ENCODE measurements at places on chromosomes 11 and 22.

DNA sequence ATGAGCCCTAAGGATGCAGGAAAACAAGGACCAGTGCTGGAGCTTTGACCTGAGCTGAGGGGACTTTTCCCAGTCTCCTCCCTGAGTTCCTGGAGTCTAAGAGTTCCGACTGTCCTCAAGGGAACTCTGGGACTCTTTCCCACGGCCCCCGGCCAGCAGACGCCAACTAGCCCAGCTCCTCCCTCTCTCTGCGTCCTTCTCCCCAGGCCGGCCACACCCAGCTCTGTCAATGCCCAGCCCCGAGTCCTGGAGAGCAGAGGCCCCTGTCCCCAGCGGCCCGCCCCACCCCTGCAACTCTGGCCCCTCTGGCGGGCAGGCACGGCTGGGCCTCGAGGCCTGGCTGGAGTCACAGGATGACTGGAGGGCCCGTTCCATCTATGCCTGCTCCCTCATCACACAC lies 29.8 kb downstream of the NECTIN1 start:
- no peak overlapping the region for H3K27ac ChIP-seq
- no peak for DNase-seq
- peaks cover 28% of the 10 kb centered on the region for H3K4me1 ChIP-seq

- H3K27me3 ChIP-seq: no peaks in the 10 kb centered on the region
- no peaks in the 10 kb centered on the region for H3K36me3 ChIP-seq
- DNase-seq: no peak
- no peak overlapping the region for H3K4me3 ChIP-seq
- no peak overlapping the region for H3K27ac ChIP-seq
These were observed 56.1 kb upstream of the PTPRJ start for GRCh38 chr11:47924184-47924691.

- H3K27ac ChIP-seq: no peak overlapping the region
- no peaks in the 10 kb centered on the region for H3K36me3 ChIP-seq
- peaks cover 2% of the 10 kb centered on the region for H3K27me3 ChIP-seq
- H3K4me1 ChIP-seq: peaks cover 8% of the 10 kb centered on the region
These were observed 2.4 kb downstream of the PIM3 start for GRCh38 chr22:49962751-49963646.

- no peak for DNase-seq
- H3K27me3 ChIP-seq: no peaks in the 10 kb centered on the region
- H3K4me3 ChIP-seq: no peak overlapping the region
- H3K36me3 ChIP-seq: no peaks in the 10 kb centered on the region
These were observed 281.0 kb upstream of the C11orf87 start for GRCh38 chr11:109140857-109141515.

GRCh38 chr11:9717719-9718118 lies 53.8 kb downstream of the SWAP70 start:
- H3K27me3 ChIP-seq: no peaks in the 10 kb centered on the region
- DNase-seq: no peak
- H3K36me3 ChIP-seq: peaks cover 13% of the 10 kb centered on the region
- H3K4me3 ChIP-seq: no peak overlapping the region
- H3K27ac ChIP-seq: peak overlapping the region; percentile 21

- DNase-seq: no peak
- no peaks in the 10 kb centered on the region for H3K4me1 ChIP-seq
- no peak overlapping the region for H3K4me3 ChIP-seq
- H3K27me3 ChIP-seq: no peaks in the 10 kb centered on the region
These were observed 64.2 kb downstream of the MICAL2 start for GRCh38 chr11:12174477-12175143.

GRCh38 chr11:4862447-4863236 lies 13.6 kb upstream of the OR51S1 start:
- H3K4me3 ChIP-seq: no peak overlapping the region
- no peak for DNase-seq
- peaks cover 12% of the 10 kb centered on the region for H3K27me3 ChIP-seq
- H3K36me3 ChIP-seq: no peaks in the 10 kb centered on the region
- H3K27ac ChIP-seq: no peak overlapping the region

DNA sequence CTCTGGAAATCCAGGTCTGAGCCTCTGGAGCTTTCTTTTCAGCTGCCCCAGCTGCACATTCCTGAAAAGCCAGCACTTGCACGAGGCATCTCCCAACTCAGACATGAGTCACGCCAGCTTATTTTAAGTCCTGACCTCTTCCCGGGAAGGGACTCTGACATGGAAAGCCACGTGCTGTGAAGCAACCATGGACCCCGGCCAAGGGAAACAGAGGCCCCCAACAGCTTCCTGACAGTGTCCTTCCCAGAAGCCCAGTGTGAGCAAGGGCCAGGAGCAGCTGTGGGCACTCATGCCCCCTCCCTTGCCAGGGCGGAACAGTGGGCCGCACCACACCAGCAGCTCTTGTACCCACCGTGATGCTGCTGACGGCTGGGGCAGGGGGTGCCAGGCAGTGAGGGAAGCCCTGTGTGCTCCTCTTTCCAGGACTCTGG lies 118.8 kb upstream of the CADM1 start:
- H3K27ac ChIP-seq: peak overlapping the region; percentile 78
- peaks cover 68% of the 10 kb centered on the region for H3K4me1 ChIP-seq
- no peak for DNase-seq
- no peak overlapping the region for H3K4me3 ChIP-seq

DNA sequence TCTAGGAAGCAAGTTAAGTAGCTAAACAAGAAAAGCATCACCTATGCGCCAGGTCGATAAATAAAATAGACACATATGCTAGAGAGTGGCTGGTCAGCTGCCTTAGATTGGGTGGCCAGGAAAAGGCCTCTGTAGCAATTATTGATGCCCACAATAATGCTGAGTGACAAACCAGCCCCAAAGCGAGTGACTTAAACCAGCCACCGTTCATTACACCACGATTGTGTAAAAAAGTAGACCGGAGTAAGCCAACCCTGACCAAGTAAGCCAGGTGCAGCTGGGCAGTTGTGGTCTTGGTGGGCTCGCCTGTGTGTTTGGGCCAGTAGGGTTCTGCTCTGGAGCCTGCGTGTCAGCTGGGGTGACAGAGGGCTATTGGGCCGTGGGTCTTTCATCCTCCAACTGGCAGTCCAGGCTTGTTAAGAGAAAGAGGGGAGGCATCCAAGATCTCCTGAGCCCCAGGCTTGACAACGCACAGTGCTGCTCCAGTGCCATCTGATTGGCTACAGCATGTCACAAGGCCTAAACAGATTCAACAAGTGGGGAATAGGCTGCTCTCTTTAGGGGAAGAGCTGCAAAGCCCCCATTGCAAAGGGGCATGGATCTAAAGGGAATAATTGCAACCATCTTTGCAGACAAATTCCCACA lies 100.4 kb upstream of the PARVA start:
- H3K4me3 ChIP-seq: no peak overlapping the region
- no peak overlapping the region for H3K27ac ChIP-seq
- H3K27me3 ChIP-seq: peaks cover 2% of the 10 kb centered on the region

- H3K27ac ChIP-seq: no peak overlapping the region
- peaks cover 16% of the 10 kb centered on the region for H3K27me3 ChIP-seq
These were observed 129.3 kb upstream of the NECTIN1 start for GRCh38 chr11:119858288-119858687.

- H3K27me3 ChIP-seq: no peaks in the 10 kb centered on the region
- H3K4me3 ChIP-seq: no peak overlapping the region
- no peaks in the 10 kb centered on the region for H3K36me3 ChIP-seq
- DNase-seq: no peak
These were observed 178.8 kb downstream of the IGLL1 start for GRCh38 chr22:23401111-23401909.

Data from neural crest cell (in vitro differentiated cells).